ENCODE measurements at places on chromosomes 1 and 21.

- DNase-seq, result peak; percentile 19
Observed at GRCh38 chr1:53860967-53861411, 22.9 kb upstream of the NDC1 start.

DNA sequence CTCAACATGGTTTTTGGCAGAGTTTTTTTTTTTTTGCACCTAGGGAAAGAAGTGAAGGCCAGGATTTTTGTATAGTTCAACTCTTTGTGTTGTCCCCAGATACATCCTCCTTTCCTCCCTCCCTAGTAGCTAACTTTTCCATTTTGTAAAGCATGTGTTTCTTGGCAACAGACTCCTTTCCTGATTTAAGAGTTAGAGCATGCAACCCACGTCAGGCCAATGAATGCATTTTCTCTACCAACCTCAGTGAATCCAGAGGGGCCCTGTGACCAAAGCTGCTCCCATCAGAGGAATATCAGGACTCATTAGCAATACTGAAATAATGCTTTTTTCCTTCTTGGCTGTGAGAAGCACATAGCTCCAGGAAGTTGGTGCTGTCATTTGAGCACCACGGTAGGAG, 287.2 kb downstream of the LMO4 start:
- DNase-seq, result no peak

GRCh38 chr1:3021801-3022401, 634 bp downstream of the ACTRT2 start:
- DNase-seq, result no peak

- no peak for DNase-seq
Observed at GRCh38 chr1:5793516-5793915, 198.7 kb downstream of the NPHP4 start.

DNA sequence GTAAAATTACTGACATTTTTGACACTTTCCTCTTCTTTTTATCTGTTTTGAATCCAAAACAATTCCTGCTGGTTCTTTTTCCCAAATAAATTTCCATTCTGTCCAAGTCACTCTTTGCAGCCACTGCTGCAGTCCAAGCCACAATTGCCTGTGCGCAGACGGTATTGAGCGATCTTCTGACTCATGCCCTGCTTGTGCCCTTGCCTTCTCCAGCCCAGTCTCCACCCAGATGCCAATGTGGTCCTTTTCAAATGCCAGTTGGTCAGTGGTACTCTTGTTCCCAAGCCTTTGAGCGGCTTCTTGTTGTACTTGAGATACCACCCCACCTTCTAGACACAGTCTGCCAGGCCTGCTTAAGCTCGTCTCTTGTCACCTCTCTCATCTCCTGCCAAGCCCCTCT, 78.9 kb downstream of the CAMTA1 start:
- no peak for DNase-seq

DNA sequence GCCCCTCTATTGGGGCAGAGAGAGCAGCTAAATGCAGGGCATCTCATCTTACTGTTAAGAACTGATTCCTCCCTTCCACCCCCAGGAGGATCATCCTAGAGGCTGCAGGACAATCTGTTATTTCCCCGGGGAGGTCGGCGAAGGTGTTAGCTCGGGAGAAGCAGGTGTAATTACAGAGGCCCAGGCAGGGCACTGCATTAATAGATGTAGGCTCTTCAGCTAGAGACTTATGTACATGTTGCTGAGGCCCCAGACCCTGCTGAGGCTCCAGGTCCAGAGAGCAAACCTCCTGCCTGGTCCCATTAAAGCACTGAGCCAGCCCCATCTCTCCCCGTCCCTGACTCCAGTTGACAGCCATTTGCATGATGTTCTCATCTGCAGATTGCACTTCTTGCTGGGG, 320.3 kb upstream of the VAMP3 start:
- DNase-seq, result no peak

DNA sequence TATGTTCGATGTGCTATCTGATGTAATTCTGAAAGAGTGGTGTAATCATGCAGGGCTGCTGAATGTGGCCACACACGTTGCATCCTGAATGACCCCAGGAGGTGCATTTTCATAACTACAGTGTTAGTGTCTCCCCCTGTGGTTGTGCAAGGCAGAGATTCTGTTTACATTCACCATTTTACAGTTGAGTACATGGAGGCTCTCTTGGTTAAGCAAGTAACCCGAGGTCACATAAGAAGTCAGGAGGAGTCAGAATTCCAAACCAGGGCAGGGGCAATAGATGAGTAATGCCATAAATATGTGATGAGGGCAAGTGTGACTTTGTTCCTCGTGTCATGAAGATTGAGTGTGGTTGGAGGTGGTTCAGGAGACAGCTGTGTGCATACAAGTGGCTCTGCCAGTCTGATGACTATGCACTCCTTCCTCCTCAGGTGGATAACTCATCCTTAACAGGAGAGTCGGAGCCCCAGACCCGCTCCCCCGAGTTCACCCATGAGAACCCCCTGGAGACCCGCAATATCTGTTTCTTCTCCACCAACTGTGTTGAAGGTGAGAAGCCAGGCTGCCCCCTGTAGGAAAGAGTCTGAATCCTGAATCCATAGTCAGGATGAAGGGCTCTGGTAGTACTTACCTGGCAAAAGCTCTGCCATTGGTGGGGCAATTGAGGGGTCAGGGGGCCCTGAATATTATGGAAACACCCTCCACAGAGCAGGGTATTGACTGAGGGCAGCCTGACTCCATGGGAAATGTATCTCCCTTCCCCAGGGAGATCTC, 9.3 kb downstream of the ATP1A2 start:
- no peak for DNase-seq

GRCh38 chr1:11030865-11031264, 16.2 kb downstream of the MASP2 start:
- no peak for DNase-seq

GRCh38 chr21:15152591-15152990, 87.8 kb upstream of the NRIP1 start:
- no peak for DNase-seq

DNA sequence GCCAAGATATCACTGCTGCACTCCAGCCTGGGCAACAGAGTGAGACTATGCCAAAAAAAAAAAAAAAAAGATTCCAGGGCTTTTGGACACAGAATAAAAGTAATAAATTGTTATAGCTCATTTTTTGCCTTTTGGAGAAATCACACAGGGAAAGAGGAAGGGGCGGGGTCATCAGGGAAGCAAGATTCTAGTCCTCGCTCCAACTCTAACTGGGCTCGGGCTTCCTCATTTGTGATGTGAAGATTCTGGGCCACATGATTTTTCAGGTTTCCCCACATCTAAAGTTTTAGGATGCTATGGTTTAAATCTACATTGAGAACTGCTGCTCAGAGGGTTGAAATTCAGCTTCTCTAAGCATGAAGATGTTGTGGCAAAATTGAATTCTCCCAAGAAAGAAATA, 179.3 kb upstream of the PLXNA2 start:
- no peak for DNase-seq

DNA sequence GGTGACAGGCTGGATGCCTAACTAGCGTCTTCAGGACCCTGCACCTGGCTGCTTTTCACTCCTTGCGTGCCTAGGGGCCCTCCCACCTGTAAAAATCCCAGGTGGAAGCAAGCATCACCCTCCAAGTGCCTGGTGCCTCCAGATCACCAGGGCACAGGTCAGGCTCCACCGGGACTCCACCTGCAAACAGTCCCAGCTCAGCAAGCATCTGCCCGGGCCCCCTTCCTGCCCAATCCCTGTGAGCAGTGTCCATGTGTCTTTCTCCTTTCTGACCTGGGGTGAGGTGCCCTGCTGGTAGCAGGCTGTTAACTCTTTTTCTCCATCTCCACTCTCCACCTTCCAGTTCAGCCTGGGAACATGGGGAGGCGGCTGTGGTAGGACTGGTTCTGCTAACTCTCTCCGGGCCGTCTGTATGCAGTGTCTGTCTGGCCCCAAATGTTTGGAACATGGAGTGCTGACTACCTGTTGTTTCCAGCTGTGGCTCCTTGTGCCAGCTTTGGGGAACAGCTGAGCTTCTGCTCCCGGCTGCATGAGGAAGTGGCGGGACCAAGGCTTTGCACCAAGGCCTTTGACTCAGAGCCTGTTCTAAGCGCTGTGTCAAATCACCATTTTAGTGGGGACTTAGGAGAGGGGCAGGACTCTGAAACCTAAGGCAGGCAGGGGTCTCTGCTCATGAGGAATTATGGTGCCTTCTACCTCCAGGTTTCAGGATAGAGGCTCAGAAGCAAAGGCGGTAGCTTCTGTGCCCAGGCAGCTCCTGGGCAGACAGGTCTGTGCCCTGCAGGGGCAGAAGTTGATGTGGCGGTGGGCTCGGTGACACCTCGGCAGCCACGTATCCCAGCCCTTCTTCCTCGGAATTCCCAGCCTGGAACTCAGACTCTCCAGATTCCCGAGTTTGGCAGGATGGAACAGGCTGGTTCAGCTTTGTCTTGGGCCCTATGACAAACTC, 5.5 kb downstream of the GPR137B start:
- DNase-seq, result no peak

- no peak for DNase-seq
Observed at GRCh38 chr1:53274026-53274425, 35.7 kb upstream of the MAGOH start.

DNA sequence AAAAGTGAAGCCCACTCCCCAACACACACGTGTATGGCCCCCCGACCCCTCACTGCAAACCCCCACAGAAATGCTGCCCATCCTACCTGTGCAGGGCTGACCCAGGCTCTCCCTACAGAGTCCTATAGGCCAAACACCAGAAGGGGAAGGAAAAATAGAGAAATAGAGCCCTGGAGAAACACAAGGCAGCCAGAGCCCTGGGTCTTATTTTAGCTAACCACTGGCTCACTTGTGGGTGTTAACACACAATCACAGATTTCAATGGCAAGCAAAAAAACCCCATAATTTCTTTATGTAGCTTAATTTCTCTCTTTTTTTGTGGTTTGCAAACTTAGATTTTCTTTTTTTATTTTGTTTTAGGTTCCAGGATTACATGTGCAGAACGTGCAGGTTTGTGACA, 989 bp upstream of the PIGR start:
- DNase-seq, result no peak

GRCh38 chr1:109901524-109902145, 9.0 kb upstream of the CSF1 start:
- DNase-seq, result no peak

GRCh38 chr1:164272156-164272555, 286.8 kb upstream of the PBX1 start:
- no peak for DNase-seq

GRCh38 chr1:36343651-36344394, 20.4 kb upstream of the EVA1B start:
- no peak for DNase-seq

DNA sequence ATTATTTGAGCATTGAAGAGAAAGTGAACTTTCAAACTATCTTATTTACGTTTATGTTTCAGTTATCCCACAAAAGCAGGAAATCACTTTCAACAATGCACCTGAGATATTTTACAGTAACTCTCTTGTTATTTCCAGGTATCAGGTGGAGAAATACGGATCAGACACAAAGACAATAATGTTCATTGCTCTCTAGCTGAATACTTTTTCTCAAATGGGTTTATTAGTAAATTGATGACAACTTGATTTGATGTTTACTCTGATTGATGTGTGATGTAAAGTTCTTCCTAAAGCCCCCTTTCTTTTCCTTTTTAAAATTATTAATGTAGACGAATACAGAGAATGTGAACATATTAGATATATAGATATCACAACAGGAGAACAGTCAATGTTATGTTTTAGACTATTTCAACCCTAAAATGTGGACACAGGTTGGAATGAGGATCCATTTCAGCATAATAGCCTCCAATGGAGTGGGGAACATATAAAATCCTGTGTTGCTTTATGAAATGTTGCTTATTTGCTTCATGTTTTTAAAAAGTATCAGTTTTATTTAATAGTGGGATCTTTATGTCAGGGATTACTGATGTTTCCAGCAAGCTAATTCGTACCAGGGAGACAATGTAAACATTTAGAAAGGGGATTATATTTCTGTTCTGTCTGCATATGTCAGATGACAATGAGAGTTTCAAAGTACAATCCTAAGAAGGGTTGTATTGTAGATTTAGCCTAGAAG, 1522.3 kb upstream of the TPTE start:
- no peak for DNase-seq

- no peak for DNase-seq
Observed at GRCh38 chr1:170503665-170504064, 28.3 kb upstream of the GORAB start.

DNA sequence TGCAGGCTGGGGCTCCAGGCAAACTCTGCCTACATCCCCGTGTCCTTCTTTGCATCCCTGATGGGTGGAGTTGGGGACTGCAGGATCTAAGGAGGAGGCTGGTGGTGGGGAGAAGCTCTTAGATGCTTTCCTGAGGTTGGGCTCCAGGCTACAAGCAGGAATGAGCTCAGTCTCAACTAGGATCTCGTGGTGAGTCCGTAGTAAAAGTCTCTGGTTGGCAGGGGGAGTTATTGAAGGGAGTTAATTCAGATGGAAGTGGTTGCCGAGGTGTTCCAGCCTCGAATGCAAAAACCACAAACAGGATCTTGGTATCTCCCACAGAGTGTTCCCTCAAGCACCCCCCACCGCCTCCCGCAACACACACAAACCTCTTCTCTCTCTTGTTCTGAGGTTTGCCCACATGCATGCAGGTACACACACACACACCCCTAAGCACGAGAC, 35.0 kb downstream of the TMCC2 start:
- no peak for DNase-seq

- DNase-seq, result no peak
Observed at GRCh38 chr21:38661197-38661871, 144.4 kb upstream of the ETS2 start.

DNA sequence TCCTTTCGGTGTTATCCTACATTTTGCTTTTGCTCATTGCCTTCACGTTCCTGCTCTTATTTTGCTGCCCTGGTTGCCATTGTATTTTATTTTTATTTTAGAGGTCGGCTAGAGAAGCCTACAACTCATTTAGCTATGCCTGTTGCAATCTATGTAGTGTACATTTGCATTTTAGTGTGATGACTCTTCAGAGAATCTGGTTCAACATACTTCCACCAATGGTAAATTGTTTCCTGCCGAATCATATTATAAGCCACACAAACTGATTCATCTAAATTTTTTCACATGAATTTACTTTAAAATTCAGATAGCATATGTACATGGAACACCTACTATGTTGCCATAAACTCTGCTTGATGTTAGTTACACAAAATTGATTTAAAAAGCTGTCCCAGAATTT, 1596.9 kb downstream of the PLA2G4A start:
- DNase-seq, result no peak

DNA sequence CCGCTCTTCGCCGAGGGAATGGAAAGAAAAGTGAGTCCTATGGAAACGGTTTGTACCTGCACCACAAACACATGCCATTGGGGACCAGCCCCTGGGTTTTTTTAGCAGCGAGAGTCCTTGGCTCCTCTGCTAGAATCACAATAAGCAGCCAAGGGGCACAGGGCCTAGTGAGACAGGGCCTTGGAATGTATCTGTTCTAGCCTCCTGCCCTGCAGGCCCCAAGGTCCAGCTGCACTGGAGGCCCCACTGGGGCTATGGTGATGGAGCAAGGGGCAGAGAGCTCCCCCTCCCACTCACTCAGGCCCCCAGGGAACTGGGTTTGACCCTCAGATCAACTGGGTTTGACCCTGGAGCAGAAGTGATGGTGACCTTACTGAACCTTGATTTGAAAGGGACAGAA, 14.4 kb downstream of the SHISA4 start:
- DNase-seq, result no peak

DNA sequence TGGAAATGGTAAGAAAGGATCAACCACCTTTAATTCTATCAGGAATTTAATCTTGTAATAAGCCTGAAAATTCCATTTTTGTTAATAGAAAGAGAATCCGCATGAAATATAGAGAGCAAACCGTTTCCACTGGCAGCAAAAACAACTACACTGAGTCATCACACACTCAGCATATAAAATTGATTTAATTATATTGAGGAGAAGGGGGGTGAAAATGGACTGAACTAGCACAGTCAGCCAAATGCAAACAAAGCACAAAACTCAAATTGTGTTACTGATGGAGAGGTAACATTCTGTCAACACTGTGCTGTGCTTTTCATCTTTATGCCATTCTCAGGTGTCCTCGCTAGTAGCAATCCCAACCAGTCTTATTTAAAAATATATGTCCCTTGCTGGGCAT, 1583.9 kb downstream of the MRPL39 start:
- DNase-seq, result no peak
